ENCODE measurements at places on chromosomes 13 and 19. TPM values are rescaled to one million over a fixed set of nuclear protein-coding genes. Genes with fewer than 3 reads are reported as not detected.

DNA sequence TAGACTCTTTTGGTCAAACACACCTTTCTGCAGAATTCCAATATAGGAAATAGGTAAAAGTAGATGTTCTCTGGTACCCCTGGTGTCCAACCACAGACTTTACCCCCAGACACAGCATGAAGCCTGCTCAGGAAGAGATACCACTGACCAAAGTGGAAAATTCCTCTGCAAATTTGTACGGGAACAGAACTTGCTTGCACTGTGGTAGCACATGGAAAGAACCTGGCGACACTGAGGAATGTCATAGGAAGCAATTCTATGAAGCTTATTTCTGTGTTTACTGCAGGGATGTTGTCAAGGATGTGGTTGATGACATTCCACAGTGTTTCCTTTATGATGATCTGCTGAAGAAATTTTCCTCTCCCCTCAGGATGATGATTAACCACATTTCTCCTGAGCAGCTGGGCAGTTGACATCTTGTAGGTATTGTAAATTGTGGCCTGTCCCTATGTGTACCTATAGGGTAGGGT is 48.9 kb upstream of the TNFSF11 start:
- H3K27ac ChIP-seq = no peak overlapping the region
- H3K27me3 ChIP-seq = no peaks in the 10 kb centered on the region
- no peak for DNase-seq
- no peaks in the 10 kb centered on the region for H3K4me1 ChIP-seq

Gene CPT1C
- total RNA-seq = 0.96 TPM

GRCh38 chr19:48933382-48933932 is at the start of gene DHDH:
DHDH (plus strand) TSS chr19:48933699; CDS start chr19:48933722, 23 bp downstream.
- DNase-seq = peak; percentile 91
- no peaks in the 10 kb centered on the region for H3K4me1 ChIP-seq
- H3K27me3 ChIP-seq = no peaks in the 10 kb centered on the region
- H3K27ac ChIP-seq = peak within 1 kb of the TSS; percentile 78
- no peaks in the 10 kb centered on the region for H3K36me3 ChIP-seq

Gene MAP3K10
- total RNA-seq = 10.5 TPM

Gene POLD1
- total RNA-seq = 35.7 TPM
